Inflammatory macrophage treated with lipopolysaccharide for 4 hours (primary cell): ENCODE measurements at places on chromosomes 4 and X.

- DNase-seq: no peak
These were observed 49.2 kb downstream of the FGFRL1 start for GRCh38 chr4:1060621-1061020.

DNA sequence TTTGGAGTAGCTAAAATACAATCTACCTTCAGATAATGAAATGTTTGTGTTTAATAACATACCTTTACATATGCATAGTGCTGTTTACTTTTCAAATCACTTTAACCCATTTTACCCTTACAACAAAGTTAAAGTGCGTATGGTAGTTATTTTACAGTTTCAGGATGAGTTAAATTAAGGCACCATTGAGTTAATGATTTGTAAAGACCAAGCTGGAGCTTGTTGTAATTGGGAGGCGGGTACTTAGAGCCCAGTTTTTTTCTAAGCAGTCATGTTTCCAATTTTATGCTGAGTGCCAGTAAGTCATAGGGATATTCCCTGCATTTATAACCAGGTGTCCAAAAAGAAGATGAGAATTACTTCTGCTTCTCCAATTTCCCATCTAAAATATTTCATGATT lies 84.2 kb upstream of the NRK start:
- DNase-seq: no peak

DNA sequence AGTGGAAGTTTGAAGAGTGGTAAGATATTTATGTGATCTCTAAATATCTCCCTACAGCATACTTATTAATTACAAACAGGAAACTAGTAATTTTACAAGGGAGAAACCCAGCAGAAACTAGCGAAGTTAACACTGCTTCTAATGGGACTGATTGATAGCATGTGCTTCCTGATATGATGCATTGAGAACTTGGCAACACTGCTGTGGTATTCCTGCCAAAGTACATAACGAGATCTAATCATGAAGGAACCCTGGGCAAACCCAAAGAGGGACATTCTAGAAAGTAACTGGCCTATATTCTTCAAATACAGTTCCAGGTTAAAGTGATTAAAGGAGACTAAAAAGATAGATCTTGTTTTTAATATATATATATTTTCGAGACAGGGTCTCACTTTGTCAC lies 4.6 kb upstream of the GPR34 start:
- no peak for DNase-seq

DNA sequence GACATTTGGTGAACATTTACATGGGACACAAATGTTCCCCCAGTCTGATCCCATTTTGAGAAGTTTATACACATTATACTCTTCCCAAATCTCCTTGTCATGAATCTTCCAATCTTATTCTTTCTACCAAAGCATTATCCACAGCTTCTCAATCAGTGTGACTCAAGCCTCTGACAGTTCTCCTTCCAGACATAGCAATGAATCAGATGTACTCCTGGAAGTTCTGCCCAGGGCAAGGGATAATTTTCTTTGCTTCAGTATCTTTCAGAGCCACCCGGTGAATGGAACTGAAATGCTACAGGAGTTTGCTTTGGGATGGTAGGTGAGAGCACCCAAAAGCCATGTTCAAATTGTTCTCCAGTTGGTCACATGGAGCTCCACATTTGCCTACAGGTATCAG lies 145.5 kb downstream of the ANXA5 start:
- DNase-seq: no peak

DNA sequence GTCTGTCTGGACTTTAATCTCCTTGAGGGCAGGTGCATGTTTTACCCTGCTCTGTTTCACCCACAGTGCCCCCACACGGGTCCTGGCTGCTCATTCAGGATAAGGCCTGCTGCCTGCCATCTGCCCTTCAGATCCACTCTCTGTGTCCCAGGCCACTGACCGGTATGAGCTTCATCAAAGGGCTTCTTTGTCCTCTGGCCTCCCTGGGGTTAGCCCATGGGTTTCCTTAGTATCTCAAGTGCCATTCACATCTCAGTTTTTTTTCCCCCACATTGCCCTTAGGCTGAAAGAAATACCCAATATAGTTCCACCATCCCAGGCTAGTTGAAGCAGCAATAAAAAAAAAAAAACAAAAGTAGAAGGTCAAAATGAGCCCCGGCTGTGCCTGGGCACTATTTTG lies 9.3 kb downstream of the CD99L2 start:
- no peak for DNase-seq

GRCh38 chr4:158090323-158090722 lies 82.5 kb downstream of the GASK1B start:
- no peak for DNase-seq

- no peak for DNase-seq
These were observed at the start of gene ZNF732 for GRCh38 chr4:304969-305680. Gene ZNF732, minus strand, starts transcription at chr4:305474. Its CDS starts 164 bp downstream, at chr4:305310.

DNA sequence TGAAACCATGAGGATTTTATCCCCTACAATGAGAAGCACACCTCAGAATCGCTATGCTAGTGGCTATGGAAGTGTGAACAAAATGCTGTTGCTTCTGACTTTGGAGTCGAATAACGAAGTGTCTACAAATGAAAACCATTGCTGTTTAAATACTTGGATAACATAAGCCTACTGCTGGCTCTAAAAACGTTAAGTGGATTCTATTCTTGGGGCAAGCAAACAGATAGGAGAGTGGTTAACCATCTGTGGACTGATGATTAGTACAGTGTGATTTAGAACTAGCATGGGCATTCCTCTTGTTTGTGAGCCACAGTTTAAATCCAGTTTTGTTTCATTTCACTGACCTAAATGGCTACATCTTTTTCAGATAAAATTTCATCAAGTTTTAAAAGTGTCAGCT lies 109.7 kb upstream of the PNPLA4 start:
- DNase-seq: no peak

DNA sequence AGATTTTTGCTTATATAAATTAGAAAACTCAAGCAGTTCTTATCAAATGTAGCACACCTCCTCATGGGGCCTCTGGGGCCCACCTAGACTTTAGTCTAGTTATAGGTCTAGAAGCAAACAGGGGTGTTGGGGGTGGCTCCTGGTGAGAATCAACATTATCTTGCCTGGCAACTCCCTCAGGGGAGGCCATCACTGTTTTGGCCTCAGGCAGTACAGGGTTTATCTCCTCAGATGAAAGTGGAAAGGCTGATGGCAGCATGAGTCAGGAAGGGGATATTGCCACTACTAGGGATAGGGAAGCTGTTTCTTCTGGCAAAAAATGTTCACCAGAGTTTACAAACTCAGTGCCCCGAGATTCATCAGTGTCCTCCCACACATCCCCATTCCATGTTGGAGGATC lies 232.4 kb upstream of the BMP3 start:
- DNase-seq: no peak

DNA sequence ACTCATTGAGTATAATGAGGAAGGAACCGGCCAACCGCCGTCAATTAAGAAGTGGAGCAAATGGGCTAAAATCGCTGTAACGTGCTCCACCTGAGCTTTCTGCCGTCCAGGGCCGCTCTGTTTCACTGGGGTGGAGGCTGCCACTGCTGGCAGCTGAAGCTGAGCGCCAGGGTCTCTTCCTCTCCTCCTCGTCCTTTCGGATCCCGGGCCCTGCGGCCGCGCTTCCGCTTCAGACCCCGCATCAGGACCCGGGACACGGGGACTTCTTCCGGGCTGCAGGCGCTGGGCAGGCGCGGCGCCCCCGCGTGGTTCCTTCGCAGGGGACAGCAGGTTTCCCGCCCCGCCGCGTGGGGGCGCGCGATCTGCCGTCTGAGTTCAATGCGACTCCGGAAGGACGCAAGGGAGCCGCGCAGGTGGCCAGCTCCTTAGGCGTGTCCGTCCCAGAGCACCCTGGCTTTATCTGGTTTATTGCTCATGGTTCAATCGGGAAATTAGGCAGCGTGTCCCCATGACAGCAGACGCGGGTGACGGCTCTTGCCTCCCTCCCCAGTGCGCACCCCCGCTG lies 519.8 kb downstream of the TRIML1 start:
- DNase-seq: no peak

GRCh38 chr4:127001933-127002332 lies 630.8 kb upstream of the INTU start:
- no peak for DNase-seq

DNA sequence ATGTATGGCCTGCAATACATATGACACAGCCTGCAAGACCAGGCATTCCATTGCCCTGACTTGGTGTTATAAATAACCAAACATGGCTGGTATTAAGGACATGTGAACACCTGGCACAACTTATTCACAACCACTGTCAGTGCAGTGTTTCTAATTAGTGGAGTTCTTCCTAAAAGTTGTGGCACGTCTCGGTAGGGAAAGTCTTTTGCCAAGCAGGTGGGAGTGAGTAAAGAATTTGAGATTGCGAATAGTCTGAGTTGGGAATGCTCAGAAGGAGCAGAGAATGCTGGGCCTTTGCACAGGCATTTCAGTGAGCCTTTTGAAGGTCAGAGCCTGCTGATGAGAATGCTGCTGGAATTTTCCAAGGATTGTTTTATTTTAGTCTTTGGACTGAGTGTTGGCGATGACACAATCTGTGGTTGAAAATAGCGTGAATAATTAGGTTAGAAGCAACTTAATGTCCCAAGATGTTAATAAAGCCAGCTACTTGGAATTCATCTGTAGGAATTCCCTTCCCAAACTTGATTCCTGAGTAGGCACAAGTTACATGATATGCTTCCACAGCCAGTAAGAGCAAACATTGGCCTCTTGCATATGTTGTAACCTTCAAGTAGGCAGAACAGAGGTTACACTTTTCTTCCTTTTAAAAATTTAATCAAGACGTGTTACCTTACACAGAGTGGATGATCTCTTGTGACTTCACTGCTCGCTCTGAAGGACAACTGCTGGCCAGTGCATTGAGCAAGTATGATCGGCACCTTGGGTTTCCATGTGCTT lies 83.6 kb upstream of the PGRMC2 start:
- no peak for DNase-seq

GRCh38 chr4:65791111-65791811 lies 121.0 kb upstream of the EPHA5 start:
- DNase-seq: no peak

DNA sequence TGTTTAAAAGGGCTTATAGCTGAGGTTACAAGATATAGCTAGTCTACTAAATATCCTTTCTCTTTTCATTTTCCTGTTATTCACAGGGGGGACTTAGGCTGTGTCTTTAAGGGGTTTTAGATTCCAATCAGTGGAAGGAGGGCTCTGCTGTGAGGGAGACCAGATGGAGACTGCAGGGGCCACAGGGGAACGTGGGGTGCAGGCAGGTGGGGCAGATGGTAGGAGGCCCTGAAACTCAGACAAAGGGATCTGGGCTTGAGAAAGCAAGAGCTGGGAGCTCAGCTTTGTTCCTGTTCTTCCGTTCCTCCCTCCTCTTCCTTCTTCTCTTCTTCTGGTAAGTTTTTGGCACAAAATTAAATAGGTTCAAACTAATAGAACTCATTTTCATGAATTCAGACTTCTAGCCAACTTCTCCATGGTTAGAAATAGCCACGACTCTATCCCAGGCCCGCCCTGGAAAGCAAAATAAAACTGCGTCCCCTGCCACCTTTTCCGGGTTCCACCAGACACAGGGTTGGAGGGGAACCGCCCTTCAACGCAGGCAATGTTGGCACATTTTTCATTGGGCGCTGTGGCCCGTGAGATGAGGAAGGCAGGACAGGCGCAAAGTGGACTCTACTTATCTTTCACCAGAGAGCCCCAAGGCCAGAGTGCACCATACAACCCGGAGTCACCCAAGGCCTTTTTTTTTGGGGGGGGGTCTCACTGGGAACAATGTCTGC lies 3.5 kb upstream of the TMSB4X start:
- peak; percentile 48 for DNase-seq

- DNase-seq: no peak
These were observed 10.3 kb upstream of the NAT8L start for GRCh38 chr4:2048831-2049230.

DNA sequence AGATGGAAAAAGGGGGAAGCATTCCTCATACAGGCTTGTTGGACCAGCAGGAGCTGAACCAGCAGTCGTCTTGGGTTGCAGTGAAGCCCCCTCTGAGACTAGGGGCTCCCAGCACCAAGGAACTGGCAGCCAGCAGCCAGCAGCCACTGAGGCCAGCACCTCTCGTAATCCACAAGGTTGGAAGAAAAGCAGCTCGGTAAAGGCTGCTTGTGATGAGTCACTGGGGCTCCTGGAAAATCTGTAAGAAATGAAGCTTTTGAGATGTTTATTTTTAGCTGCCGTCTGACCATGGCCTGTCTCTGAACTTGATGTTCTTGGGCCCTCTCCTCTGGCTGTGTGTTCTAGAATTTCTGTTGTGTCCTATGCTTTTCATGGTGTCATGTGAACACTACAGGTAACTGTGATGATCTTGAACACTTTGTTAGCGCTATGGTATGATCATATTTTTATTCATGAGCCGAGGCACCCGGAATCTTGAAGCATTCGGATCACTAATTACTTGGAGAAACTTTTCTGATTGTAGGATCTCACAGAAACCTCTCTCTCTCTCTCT lies 18.6 kb downstream of the CLCN4 start:
- DNase-seq: no peak
